ENCODE measurements at places on chromosomes 5 and 9.

DNA sequence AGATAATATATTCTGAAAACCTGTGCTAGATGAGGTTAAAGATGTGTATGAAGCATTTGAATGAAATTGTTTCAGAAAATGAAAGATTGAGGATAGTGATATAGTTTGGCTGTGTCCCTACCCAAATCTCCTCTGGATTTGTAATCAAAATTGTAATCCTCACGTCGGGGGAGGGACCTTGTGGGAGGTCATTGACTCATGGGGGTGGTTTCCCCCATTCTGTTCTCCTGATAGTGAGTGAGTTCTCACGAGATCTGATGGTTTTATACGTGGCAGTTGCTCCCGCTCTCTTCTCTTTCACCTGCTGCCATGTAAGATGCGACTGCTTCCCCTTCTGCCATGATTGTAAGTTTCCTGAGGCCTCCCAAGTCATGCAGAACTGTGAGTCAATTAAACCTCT lies 2.0 kb upstream of the TEX48 start:
- DNase-seq: no peak

GRCh38 chr5:68479524-68479923 lies 264.0 kb downstream of the PIK3R1 start:
- DNase-seq: no peak

GRCh38 chr5:110150199-110150598 lies 460.5 kb downstream of the MAN2A1 start:
- no peak for DNase-seq

GRCh38 chr9:21931428-21931827 lies 62.8 kb downstream of the CDKN2A start:
- DNase-seq: no peak

- DNase-seq: no peak
These were observed 4.4 kb downstream of the RC3H2 start for GRCh38 chr9:122900791-122901190.

DNA sequence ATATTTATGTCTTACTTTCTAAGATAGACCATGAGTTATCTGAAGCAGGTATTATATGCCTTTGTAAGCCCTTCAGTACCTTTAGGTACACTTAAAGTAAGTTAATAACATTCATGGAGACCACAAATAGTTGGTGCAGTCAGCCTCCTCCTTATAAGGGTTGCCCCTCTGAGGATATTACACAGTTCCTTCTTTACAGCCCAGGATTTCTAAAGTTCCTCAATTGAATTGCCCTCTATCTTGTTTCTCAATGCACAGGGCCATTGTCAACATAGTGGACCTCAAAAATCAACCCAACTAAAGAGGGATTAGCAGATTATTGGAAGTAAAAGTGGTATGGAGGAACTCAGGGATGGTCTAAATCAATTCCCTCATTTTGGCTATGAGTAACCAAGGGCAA lies 50.3 kb downstream of the HMHB1 start:
- no peak for DNase-seq

DNA sequence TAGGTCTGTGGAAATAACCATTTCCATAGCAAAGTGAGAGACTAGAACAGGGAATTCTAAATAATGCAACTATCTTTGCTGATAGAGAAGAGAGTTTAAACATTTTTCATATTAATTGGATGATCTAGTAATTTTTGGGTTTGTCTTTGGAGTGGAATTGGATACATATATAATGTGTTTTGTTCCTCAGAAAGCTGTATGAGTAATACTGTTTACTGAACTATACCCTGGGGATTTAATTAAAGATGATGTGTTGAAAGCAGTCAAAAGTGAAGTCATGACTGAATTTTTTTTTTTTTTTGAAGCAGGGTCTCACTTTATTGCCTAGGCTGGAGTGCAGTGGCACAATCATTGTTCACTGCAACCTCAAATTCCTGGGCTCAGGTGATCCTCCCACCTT lies 17.9 kb downstream of the FER start:
- DNase-seq: no peak

- DNase-seq: no peak
These were observed 14.7 kb upstream of the ADRB2 start for GRCh38 chr5:148811756-148812155.

- DNase-seq: no peak
These were observed 27.0 kb downstream of the OLFML2A start for GRCh38 chr9:124803911-124804310.

- peak; percentile 38 for DNase-seq
These were observed 5.1 kb upstream of the RGMB start for GRCh38 chr5:98768160-98768959.

GRCh38 chr9:107239474-107239873 lies 43.6 kb upstream of the RAD23B start:
- no peak for DNase-seq

DNA sequence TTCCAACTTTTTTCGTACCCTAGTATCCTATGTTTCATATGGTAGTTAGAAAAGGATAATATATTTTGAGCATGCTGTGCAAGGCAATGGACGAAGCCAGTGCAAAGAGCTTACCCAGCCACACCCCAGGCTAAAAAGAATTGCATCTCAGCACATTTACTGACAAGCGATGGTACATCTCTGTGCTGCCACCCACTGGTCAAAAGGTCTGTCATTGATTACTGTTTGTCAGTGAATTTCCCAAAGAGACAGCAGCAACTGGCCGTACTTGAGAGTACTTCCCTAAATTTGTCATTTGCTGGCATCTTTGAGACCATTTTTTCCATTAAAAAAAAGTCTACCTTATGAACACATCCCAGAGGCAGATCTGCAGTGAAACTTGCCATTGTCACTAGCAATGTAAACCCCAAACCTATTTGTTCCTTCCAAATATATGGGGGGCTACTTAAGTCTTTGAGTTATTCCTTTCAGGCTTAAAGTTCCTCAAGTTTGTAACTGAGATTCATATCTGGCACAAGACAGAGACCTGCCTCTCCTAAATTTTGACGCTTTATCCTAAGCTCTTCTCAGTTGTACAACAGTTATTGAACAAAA lies 184.3 kb downstream of the CTNND2 start:
- peak; percentile 20 for DNase-seq

- DNase-seq: no peak
These were observed 35.8 kb downstream of the FSD1L start for GRCh38 chr9:105483618-105484017.

DNA sequence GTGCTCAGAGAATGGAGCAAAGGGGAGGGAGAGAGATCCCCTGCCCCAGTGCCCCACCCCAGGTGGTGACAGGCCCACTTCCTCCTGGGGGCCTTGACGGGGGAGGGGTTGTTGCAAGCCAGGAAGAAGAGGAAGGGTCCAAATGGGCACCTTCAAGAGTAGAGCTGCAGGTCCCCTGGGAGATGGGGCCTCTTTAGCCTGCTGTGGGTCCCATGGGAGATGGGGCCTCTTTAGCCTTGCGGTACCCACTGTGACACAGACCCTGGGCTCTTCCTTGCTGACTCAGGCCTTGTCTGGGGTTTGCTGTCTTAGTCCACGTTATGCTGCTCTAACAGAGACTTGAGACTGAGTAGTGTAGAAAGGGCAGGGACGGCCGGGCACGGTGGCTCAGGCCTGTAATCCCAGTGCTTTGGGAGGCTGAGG lies 9.6 kb upstream of the TOR4A start:
- no peak for DNase-seq

GRCh38 chr9:87201351-87201751 lies 254.0 kb upstream of the GAS1 start:
- DNase-seq: no peak

DNA sequence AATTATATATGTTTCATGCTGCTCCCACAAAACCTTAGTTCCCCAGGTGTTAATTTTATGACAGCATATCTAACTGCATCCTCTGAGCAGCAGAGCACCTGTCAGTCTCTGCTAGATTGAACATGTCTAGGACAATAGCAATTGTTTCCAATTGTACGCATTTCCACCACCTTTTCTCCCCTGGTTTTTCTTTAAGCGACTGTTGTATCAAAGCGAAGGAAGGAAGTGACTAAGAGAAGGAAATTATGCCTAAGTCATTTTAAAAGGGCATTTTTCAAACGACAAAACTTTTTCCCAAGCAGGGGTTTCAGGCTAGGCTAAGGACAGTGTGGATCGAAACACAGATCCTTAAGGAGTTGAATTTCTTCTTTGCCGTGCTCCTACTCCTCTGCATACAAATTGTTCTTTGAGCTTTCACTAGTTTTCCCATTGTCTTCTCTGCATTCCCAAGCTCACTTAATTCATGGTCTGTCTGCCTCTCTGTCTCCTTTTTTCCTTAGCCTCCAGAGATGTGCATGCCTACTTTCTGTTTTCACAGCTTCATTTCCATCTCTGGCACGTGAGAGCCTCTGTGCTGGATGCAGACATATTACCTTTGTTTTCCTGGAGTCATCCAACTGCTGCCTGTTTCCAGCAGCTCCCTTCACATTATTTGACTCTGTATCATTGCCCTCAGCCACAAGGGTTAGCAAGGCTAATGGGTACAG lies 39.4 kb upstream of the STARD4 start:
- DNase-seq: no peak

GRCh38 chr5:131644370-131644769 lies 9.3 kb upstream of the RAPGEF6 start:
- DNase-seq: no peak

DNA sequence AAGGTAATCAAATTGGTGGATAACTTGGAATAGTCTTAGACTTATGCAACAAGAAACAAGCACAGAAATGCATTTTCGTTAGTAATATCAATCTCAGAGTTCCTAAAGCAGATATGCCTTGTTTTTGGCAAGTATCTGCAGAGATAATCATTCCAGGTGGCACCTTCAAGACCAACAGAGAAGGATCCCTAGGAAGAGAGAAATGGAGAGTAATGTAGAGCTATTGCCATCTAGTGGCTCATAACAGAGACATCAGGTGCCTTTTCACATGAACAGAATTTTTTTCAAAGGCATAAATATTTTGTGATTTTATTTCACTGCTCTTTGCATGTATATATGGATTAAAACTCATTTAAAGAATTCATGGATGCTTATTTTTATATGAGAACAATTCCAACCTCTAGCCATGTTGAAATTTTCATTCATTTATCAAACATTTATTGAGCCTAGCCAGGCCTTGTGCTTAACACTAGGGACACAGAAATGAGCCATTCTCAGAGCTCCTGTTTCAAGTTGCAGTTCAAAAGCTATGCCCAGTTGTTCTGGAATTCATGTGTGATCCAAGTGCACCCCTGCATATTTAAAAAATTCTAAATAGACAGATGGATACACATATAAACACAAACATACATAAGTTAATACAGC lies 117.5 kb upstream of the OR13F1 start:
- no peak for DNase-seq

DNA sequence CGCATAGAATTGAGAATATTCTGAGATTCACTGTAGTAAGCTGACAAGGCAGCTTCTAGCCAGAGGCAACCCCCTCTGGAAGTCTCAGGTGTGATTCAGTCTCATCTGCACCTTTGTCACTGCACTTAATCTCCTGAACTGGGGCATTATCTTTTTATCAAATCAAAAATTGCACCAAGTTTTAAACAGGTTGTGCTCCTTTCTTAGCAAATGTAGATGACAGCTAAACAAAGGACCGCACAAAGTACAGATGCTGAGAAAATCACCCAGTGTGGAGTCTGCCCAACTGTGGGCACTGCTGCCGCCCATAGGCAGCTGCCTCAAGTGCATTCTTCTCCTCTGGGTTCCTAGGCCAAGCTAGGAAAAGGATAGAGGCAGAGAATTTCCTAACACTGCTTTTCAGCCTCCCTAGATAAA lies 51.1 kb downstream of the STARD4 start:
- DNase-seq: no peak

DNA sequence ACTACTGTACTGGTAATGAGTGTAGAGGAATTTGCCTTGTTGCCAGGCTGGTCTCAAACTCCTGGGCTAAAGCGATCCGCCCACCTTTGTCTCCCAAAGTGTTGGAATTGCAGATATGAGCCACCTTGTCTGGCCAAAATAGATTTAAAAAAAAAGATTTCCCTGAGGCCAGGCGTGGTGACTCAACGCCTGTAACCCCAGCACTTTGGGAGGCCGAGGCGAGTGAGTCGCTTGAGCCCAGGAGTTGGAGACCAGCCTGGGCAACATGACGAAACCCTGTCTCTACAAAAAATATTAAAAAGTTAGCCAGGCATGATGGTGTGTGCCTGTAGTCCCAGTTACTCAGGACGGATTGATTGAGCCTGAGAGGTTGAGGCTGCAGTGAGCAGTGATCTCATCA lies 62.5 kb downstream of the IPO11 start:
- no peak for DNase-seq

- no peak for DNase-seq
These were observed 81.9 kb downstream of the PTPN3 start for GRCh38 chr9:109416135-109416706.

- no peak for DNase-seq
These were observed 2.1 kb downstream of the RIC1 start for GRCh38 chr9:5631026-5631425.

GRCh38 chr5:176611435-176611834 lies 1.5 kb upstream of the GPRIN1 start:
- DNase-seq: peak; percentile 78

DNA sequence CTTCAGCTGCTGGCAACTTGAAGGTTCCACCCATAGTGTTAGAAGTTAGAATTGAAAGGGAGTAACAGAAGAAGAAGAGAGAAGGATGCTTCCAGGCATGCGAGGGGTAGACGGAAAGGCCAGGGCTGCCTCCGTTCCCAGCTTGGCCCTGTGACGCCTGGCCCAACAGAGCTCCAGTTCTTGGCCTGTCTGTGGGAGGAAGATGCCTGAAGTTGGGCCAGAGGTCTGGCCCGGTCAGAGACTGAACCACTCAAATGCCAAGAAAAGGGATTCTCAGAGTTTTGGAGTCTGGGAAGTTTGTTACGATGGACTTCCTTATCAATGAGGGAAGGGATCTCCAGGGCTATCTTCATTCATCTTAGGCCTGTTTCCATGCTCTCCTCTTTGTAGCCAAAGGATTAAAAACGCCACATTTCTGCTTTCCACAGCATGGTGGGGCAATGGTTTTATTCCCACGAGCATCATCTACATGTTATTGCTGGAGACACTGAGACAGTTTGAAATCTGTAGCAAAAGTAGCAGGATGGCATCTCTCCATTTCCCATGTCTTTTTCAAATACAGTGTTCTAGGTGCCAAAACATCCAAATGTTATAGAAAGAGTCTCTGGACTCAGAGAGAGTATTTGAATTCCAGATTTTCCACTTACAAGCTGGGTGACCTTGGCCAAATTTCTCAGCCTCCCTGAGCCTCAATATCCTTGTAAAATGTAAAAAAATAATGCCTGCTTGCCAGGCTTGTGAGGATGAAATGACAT lies 65.4 kb upstream of the ANKRD55 start:
- no peak for DNase-seq

- no peak for DNase-seq
These were observed 32.6 kb downstream of the SSBP2 start for GRCh38 chr5:81718300-81718699.

- DNase-seq: no peak
These were observed 721.4 kb upstream of the MEF2C start for GRCh38 chr5:89604342-89604741.

DNA sequence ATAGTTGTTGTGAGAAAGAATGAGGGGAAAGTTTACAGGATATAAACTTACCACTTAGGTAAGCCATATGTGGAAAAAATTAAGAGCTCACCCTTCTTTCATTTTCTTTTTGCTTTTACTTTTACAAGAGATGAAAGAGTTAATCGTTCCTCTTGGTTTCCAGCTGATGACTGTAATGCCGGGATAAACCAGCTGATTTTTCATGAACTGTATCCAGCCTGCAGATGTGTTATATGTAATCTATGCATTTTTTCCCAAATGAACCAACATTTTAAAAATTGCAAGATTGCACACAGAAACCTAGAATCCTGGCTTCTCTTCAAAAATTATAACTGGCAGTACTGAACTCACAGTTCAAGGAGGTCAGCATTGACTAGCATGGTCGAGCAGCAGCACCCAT lies 185.9 kb downstream of the GRIA1 start:
- DNase-seq: no peak

GRCh38 chr9:77943057-77943456 lies 88.6 kb downstream of the GNAQ start:
- DNase-seq: no peak

All from progenitor cell of endocrine pancreas (in vitro differentiated cells).